ENCODE measurements at places on chromosomes 3 and 15. TPM values are rescaled to one million over a fixed set of nuclear protein-coding genes. Genes with fewer than 3 reads are reported as not detected.

The TF gene
- total RNA-seq = 0.12 TPM

The RBP2 gene
- not detected for total RNA-seq

The SOX14 gene
- total RNA-seq = not detected

The LIPC gene
- total RNA-seq = not detected

DNA sequence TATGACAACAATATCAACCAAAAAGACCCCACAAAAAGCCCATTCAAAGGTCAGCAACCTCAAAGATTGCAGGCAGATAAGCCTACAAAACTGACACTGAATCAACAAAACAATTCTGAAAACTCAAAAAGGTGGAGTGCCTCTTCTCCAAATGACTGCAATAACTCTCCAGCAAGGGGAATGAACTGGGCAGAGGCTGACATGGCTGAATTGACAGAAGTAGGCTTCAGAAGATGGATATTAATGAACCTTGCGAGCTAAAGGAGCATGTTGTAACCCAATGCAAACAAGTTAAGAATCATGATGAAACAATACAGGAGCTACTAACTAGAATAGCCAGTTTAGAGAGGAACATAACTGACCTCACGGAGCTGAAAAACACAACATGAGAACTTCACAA lies 20.4 kb upstream of the SLC25A38 start:
- no peak overlapping the region for H3K27ac ChIP-seq
- H3K4me3 ChIP-seq = no peak overlapping the region
- no peaks in the 10 kb centered on the region for H3K4me1 ChIP-seq
- H3K36me3 ChIP-seq = no peaks in the 10 kb centered on the region
- peaks cover 42% of the 10 kb centered on the region for H3K27me3 ChIP-seq
- no peak for DNase-seq

DNA sequence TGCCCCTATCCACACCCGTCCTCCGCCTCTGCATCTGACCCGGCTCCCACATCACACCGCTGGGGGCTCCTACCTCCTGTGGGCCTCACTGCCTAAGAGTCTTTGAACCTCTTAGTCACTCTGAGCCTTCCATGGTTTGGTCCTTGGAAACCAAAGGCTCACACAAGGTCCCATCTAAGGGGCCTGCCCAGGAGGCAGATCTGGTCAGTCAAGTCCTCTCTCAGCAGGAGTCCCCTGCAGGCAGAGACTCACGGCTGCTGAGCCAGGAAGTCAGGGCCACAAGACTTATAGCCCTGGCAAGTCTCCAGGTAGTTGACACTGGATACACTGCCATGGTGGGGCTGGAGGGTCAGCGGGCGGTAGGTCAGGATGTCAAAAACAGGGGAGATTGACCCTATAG lies 31.2 kb upstream of the ALDH1L1 start:
- no peak overlapping the region for H3K4me3 ChIP-seq
- DNase-seq = no peak
- no peaks in the 10 kb centered on the region for H3K36me3 ChIP-seq

GRCh38 chr3:134143828-134144401 lies 106.7 kb downstream of the RYK start:
- no peak overlapping the region for H3K27ac ChIP-seq
- H3K4me3 ChIP-seq = no peak overlapping the region
- H3K27me3 ChIP-seq = no peaks in the 10 kb centered on the region
- DNase-seq = no peak

- no peak overlapping the region for H3K4me3 ChIP-seq
- H3K27ac ChIP-seq = no peak overlapping the region
- no peak for DNase-seq
- H3K36me3 ChIP-seq = no peaks in the 10 kb centered on the region
- H3K27me3 ChIP-seq = no peaks in the 10 kb centered on the region
Measured at GRCh38 chr3:98991393-98991792, 89.9 kb upstream of the DCBLD2 start.

GRCh38 chr3:64863226-64864212 lies 175.7 kb upstream of the ADAMTS9 start:
- no peak for DNase-seq
- no peaks in the 10 kb centered on the region for H3K36me3 ChIP-seq
- H3K27me3 ChIP-seq = no peaks in the 10 kb centered on the region
- H3K27ac ChIP-seq = no peak overlapping the region

GRCh38 chr3:29465836-29466235 lies 185.0 kb downstream of the RBMS3 start:
- peaks cover 12% of the 10 kb centered on the region for H3K4me1 ChIP-seq
- DNase-seq = peak; percentile 22
- no peak overlapping the region for H3K4me3 ChIP-seq
- H3K36me3 ChIP-seq = peaks cover 6% of the 10 kb centered on the region
- no peak overlapping the region for H3K27ac ChIP-seq
- H3K27me3 ChIP-seq = no peaks in the 10 kb centered on the region

- peak; percentile 33 for DNase-seq
- no peak overlapping the region for H3K27ac ChIP-seq
- H3K4me1 ChIP-seq = no peaks in the 10 kb centered on the region
- no peaks in the 10 kb centered on the region for H3K36me3 ChIP-seq
Measured at GRCh38 chr15:83973816-83974215, 261.8 kb upstream of the GOLGA6L4 start.

- H3K27ac ChIP-seq = peak overlapping the region; percentile 5
- DNase-seq = peak; percentile 34
- no peaks in the 10 kb centered on the region for H3K27me3 ChIP-seq
Measured at GRCh38 chr15:92625251-92625980, 30.2 kb downstream of the FAM174B start.

- no peaks in the 10 kb centered on the region for H3K36me3 ChIP-seq
- no peaks in the 10 kb centered on the region for H3K27me3 ChIP-seq
- peak overlapping the region; percentile 46 for H3K27ac ChIP-seq
- DNase-seq = no peak
- H3K4me3 ChIP-seq = peak overlapping the region; percentile 51
Measured at GRCh38 chr15:51191072-51191670, 96.5 kb upstream of the TNFAIP8L3 start.

DNA sequence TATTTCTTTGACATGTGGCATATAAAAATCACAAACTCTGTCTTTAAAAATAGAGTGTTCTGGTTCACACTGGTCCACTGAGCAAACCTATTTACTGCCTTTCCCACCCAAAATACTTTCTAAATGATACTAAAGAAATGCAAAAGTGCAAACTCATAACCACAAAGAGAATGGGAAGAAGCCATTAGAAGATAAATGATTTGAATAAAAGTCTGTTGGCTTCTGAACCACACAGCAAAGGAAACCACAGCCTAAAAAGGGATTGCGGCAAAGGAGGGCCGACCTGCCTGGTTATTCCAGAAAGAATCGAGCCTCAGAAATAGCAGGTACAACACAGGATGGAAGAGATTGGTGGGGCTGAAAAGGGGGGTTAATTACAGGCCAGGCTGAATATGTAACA lies 599.5 kb downstream of the FHIT start:
- H3K27ac ChIP-seq = no peak overlapping the region
- no peaks in the 10 kb centered on the region for H3K27me3 ChIP-seq
- H3K36me3 ChIP-seq = no peaks in the 10 kb centered on the region
- H3K4me1 ChIP-seq = no peaks in the 10 kb centered on the region

DNA sequence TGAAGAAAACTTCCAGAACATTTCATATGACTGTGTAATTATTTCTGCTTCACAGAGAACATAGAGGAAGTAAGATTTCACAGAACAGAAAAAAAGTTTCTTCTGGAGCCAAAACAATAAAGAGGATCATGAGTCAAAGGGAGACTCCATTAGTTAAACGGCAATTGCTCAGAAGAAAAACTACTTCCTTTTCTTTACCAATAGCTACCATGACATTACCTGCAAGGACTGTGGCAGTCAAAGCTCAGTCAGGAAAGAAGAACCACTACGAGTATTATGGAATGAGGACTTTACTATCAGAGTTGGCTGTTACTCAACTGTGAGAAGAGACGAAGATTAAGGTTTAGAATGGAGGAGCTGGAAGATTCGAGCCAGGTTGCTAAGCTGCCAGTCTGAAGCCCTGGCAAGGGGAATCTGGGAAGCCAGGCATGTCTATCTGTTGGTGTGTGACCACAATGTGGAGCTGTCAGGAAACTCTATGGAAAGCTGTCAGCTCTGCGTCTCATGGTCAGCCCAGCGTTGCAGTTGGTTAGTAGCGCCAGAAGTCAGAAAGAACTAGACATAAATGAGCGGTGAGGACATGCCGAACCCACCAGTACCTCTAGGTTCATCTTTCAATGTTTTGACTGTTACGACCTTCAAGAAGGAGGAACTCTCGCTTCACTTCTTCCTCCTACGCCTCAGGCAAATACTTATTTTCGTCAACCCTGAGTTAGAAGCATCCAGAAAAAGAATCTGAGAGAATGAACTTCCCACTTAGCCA lies 604.3 kb downstream of the FGF12 start:
- no peak overlapping the region for H3K27ac ChIP-seq
- no peaks in the 10 kb centered on the region for H3K36me3 ChIP-seq
- H3K27me3 ChIP-seq = no peaks in the 10 kb centered on the region
- no peak overlapping the region for H3K4me3 ChIP-seq
- no peaks in the 10 kb centered on the region for H3K4me1 ChIP-seq

- H3K27ac ChIP-seq = no peak overlapping the region
- H3K4me3 ChIP-seq = no peak overlapping the region
- H3K27me3 ChIP-seq = no peaks in the 10 kb centered on the region
- peaks cover 9% of the 10 kb centered on the region for H3K4me1 ChIP-seq
Measured at GRCh38 chr3:174331095-174331800, 527.9 kb upstream of the NAALADL2 start.

DNA sequence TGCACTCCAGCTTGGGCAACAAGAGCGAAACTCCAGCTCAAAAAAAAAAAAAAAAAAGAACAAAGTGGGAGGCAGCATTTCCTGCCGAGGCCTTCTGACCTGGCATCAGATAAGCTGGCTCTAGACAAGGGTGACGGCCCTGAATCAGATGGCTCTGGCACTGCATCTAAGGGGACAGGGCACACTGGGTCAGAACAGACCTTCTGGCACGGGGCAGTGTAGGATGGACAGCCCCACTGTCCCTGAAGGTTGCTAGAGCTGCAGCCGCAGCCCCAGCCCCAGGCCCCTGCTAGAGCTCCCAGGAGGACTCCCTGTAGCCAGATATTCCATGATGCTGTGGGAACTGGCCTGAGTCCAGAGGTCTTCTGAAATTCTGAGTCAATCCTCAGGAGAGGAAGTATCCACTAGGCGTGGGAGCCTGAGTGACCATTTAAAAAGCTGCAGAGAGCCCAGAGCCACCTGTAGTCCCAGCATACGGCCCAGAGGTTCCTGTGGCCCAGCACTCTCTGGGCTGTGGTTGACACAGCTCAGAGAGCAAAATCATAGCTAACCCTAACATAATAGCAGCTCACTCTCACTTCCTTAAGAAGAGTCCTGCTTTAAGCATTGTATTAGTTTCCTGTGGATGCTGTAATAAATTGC lies 69.2 kb upstream of the MFGE8 start:
- no peaks in the 10 kb centered on the region for H3K27me3 ChIP-seq
- H3K4me3 ChIP-seq = no peak overlapping the region
- no peaks in the 10 kb centered on the region for H3K4me1 ChIP-seq
- H3K27ac ChIP-seq = no peak overlapping the region
- peak; percentile 61 for DNase-seq
- H3K36me3 ChIP-seq = no peaks in the 10 kb centered on the region

DNA sequence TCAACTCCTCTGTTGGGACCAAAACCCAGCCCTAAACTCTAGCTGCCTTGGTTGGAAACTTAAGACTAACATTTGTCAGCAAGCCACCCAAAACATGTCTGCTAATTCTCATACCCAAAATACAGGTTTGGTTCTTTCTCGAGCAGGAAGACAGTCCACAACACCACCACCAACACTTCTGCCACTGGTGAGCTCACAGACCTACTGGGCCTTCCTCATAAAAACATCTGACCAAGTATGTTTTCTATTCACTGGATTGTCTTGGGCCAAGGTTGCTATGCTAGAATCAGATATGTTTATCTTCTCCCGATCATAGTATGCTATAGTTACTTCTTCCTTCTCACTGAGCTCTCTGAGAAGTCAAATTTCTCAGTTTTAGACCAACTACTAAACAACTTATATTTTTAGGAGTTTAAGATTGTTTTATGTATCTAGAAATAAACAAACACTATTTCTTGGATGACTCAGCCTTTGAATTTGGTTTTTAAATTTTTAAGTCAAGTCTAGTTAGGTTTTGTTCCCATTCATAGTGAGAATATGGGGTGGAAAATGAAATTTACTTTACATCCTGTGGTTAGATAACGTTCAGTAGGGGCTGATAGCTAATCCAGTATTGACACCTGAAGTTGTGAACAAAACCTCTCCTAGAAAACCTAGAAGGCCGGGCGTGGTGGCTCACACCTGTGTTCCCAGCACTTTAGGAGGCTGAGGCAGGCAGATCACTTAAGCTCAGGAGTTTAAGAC lies 360.5 kb downstream of the RSL24D1 start:
- no peak for DNase-seq
- H3K27ac ChIP-seq = no peak overlapping the region
- no peak overlapping the region for H3K4me3 ChIP-seq
- no peaks in the 10 kb centered on the region for H3K4me1 ChIP-seq
- H3K27me3 ChIP-seq = peaks cover 18% of the 10 kb centered on the region

GRCh38 chr3:57279685-57280084 lies 12.8 kb downstream of the ASB14 start:
- no peaks in the 10 kb centered on the region for H3K4me1 ChIP-seq
- H3K4me3 ChIP-seq = no peak overlapping the region
- no peaks in the 10 kb centered on the region for H3K27me3 ChIP-seq
- DNase-seq = no peak
- H3K36me3 ChIP-seq = peaks cover 10% of the 10 kb centered on the region

DNA sequence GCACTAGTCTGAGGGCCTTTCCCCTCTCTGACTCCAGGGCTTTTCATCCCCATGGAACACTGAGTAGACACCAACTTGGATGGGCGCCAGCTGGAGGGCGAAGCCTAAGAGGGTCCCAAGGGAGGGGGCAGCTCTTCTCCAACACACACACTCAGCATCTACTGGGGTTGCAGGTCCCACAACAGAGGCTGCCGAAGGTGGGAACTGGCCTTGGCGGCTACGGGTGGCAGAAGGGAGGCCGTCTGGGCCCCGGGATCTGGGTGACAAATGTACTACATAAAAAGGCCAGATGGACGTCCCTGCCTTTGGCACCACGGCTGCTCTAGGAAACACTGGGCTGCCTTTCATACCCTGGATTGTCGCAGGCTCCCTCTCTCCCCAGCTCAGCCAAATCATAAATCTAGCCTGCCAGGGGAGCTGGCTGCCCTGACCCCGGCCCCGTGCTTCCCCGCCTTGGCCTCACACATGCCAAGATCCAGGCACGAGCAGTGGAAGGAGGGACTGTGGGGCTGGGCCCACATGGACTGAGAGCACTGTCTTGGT lies 31.5 kb downstream of the SEMA5B start:
- H3K27me3 ChIP-seq = peaks cover 50% of the 10 kb centered on the region
- no peak overlapping the region for H3K27ac ChIP-seq
- DNase-seq = no peak
- no peaks in the 10 kb centered on the region for H3K4me1 ChIP-seq

- peaks cover 5% of the 10 kb centered on the region for H3K36me3 ChIP-seq
- DNase-seq = no peak
- H3K27me3 ChIP-seq = no peaks in the 10 kb centered on the region
- no peak overlapping the region for H3K4me3 ChIP-seq
- H3K27ac ChIP-seq = no peak overlapping the region
Measured at GRCh38 chr3:118754406-118755252, 280.0 kb downstream of the IGSF11 start.

All from MCF 10A (cell line).